ENCODE measurements at places on chromosomes 3 and 15. TPM values are rescaled to one million over a fixed set of nuclear protein-coding genes. Genes with fewer than 3 reads are reported as not detected.

Gene NGRN
- 136 TPM for total RNA-seq

Gene SNTN
- not detected for total RNA-seq

Gene CBLB
- 3.8 TPM for total RNA-seq

Gene IGSF11
- not detected for total RNA-seq

Gene DALRD3
- total RNA-seq = 42.2 TPM

Gene NANOGP8
- total RNA-seq = not detected

Measured in HT-29 (cell line).